ENCODE measurements at places on chromosomes 5 and 9.
A peak's percentile ranks its signal among the peaks of the same experiment; 100 is the strongest.

DNA sequence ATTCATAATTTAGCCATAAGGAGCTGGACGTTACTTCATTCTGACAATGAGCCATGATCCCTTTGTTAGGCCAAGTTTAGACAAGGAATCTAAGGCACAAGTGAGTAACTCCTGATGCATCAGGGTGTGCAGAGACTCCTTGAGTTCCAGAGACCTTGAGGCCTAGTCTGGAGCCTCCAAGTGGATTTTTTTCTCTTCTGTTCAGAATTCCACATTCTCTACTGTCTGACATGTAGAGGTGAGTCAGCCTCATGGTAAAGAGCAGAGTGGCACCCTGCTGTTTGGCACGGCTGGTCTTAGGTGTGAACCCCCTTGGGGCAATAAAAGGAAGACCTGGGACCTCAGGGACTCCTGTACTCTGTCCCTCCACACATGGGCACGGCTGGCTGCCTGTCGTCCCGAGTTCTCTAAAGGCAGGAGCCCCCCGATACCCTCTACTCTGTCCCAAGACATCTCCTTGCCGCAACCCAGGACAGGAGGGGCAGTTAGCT is 22.0 kb upstream of the TGFBI start:
- no peak for DNase-seq

GRCh38 chr5:69033690-69034089 is 60.1 kb upstream of the SLC30A5 start:
- no peak for DNase-seq

DNA sequence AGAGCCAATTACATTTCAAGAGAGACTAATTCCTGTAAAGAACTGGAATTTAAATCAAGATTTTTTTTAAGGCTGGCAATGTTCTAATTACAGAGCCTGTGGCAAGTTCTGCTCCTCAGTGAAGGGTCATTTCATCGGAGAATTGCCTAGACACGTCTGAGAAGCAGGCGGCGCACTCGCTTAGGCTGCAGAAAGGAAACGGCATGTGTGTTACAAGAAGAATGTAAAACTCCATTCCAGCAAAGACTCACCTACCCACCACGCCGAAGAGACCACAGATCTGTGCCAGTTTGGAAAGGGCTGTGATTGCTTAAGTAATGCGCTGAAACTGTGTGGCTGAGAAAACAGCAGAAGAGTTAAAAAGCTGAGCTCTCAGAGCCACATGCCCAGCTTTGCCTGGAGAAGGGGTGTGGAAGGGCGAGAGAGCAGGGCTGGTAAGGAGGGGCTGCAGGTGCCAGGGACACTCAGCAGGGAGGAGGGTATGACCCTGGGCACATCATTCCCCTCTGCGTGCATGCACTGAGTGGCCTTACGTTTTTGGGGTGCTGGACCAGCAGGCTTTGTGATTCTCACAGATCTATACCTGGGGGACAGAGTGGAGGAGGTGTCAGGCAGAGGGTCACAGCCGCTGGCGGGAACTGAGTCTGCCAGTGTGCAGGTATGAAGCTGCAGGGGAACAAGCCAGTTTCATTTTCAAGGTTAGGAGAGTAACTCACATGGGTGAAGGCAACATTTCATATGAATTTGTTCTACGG is 17.8 kb upstream of the SLC25A51 start:
- DNase-seq, result no peak

- DNase-seq, result peak; percentile 15
These were observed 122.9 kb downstream of the CAVIN4 start for GRCh38 chr9:100700689-100701318.

- DNase-seq, result no peak
These were observed 9.9 kb downstream of the RAD50 start for GRCh38 chr5:132566657-132567056.

- DNase-seq, result no peak
These were observed 269.5 kb downstream of the CD180 start for GRCh38 chr5:66927140-66927539.

DNA sequence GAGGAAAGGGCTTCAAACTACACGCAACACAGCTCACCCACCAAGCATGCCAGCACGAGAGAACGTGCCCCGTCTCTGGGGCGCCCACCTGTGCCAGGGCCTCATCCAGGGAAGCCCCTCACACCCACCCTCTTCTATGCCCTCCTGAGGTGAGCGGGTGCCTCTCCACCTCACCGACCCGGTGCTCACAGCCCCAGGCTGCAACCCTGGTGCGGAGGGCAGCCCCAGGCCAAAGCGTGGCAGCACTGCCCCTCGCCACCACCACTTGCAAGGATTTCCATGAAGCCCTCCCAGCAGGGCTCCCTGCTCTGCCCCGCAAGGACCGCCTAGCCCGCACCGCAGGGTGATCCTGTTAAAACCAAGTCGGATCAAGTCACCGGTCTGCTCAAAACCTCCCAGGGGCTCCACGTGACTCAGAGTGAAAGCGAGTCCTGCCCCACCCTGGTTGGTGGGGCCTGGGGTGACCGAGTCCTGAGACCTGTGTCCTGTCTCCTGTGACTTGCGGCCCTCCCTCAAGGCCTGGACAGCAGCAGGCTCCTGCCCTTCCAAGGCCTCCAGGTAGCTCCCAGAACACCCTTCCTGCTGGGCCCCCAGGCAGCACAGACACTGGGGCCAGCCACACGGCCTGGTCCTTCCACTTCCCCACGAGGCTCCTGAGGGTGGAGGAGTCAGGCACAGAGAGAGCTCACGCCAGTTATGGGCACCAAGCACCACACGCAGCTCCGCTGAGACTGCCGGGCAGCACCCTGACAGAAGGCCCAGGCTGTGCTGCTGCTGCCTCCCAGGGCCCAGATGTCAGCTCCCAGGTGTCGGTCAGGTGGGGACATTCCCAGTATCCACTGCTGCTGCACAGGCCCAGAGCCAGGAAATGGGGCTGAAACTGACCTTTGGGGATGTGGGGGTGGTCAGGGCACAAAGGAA is 12.7 kb downstream of the BRD3 start:
- no peak for DNase-seq

DNA sequence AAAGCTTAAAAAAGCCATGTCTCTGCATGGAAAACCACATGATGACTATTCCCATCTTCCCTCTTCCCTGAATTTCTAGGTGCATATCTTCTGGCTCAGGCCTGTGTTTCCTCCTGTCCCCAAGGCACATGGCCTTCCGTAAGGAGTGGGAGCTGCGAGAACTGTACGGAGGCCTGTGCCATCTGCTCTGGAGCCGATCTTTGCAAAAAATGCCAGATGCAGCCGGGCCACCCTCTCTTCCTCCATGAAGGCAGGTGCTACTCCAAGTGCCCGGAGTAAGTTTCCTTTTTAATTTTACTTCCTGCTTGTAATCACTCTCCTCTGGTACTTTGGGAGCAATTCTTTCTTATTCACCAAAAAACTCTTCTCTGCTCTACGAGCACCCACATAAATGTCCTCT is 83.6 kb downstream of the RFK start:
- DNase-seq, result no peak

DNA sequence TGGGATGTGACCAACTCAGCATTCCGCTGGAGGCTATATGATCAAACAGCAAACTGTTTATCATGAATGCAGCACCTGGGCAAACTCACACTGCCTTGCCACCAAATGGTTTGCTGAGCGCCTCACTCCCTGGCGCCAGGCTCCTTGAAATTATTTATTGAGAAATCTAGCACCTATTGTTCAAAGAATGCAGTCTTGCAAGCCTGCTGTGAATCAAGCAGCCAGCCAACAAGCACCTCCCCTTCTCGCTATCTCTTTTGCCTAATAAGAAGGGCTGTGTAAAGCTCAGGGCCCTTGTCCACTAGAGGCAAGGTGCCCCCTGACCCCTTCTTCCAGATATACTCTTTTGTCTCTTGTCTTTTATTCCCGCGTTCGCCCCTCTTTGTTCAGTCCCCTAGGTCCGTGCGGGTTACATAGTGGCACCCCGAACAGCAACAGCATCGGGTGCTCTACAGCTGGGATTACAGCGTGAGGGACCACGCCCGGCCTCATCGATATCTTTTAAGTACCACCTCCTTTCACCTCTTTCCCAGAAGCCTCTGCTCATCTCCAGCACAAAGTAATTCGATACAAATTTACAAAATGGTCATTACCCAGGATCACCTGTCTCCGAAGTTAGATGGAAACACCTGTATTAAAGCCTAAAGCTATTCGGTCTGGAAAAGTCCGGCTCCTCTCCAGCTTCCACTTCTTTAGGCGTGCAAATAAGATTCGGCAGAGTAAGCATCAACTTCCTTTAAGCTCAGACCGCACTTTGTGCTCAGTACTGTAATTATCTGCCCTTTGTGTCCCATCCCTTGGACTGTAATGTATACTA is 896 bp downstream of the RIGI start:
- DNase-seq, result no peak

GRCh38 chr9:106644661-106645060 is 218.3 kb upstream of the ZNF462 start:
- DNase-seq, result no peak

GRCh38 chr9:133443982-133444381 is 15.8 kb upstream of the CACFD1 start:
- DNase-seq, result no peak

- no peak for DNase-seq
These were observed 11.1 kb downstream of the UNC13B start for GRCh38 chr9:35172878-35173277.

- DNase-seq, result no peak
These were observed 167.0 kb downstream of the RGS3 start for GRCh38 chr9:113630386-113631136.

- no peak for DNase-seq
These were observed 48.8 kb upstream of the SNAPC3 start for GRCh38 chr9:15373881-15374280.

- no peak for DNase-seq
These were observed 39.3 kb downstream of the UBE2D2 start for GRCh38 chr5:139600336-139600949.

DNA sequence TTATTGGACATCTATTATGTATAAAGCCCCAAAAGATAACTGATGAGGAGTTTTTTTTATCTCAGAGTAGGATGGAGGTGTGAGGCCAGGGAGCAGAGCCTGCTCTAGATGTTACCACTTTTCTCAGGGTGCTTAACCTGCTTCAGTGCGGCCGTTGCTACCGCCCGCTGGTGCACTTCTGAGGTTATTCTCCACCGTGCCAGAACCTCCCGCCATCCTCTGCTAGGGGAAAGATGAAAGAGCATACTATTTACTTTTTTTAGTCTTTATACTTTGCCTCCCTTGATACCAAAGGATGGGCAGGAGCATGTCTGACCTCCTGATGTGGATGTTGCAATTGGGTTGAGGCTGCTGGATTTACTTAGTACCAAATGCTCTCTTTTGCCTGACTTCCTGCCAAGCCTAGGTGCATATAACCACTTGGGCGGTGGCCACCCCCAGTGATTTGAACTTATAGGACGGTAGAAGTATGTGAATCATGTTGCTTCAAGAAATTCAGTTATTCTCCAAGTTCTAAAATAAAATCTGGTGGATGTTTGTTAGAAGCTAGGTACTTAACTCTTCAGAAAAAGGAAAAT is 71.1 kb upstream of the HSPB3 start:
- no peak for DNase-seq

DNA sequence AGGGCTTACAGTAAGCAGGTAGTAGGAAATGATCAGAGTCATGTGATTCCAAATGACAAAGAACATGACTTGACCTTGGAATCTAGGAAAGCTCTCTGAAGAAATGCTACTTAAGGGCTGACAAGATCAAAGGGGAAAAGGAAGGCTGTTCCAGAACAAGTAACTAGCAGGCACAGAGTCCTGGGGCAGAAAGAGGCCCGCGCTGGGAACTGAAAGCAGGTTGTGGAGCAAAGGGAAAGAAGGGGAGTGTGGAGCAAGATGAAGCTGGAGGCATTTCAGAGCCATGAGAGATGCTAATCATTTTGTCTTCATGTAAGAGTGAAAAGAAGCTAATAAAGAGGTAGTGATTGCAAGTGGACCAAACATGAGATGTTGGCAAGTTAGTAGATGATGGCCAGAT is 397.5 kb downstream of the DTWD2 start:
- DNase-seq, result no peak

DNA sequence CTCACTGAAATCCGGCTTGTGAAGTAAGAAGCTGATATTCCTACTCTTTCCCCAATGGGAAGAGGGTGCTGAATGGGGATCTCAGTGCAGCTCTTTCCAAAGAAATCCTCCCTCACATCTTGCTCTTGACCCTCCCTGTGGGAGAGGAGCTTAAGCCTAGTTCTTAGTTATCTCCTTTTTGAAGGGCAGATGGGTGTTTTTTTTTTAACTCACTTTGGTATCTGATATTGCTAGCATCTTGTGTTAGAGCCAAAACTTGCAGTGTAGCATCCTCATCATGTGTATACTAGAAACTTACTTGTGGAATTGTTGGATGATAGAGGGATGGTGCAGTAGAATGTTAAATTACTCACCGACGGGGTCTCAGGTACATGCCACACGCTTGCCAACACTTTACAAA is 90.2 kb downstream of the F2RL2 start:
- no peak for DNase-seq

DNA sequence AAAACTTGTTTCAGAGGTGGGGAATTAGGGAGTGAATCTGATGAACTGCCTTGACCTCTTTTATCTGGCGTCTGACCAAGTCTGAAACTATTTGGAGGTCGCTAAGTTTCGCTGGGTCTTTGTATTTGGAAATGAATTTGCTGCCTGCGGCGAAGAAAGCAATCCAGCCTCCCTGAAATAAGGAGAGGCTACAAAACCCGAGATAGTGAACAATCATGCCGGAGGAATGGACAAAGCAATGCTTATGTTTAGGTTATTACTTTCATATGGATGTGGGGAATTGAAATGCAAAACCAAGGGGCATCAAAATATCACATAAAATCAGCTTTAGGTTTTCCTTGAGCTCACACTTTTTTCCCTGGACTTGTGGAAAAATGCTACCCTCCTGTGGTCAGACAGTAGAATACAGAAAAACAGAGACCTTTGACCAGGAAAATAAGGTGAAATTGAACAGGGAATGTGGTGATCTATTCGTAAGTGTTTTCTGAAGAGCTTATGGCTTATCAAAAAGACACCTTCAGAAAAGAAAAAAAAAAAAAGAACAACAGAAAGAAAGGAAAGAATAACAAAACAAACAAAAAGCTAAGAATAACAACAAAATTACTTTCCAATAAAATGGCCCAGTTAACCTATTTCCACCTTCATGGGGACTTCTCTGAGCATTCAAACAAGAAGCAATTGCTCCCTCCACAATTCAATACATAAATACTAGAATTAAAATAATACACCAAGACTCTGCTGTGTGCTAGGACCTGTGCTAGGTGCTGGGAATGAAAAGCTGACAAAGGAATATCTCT is 68.6 kb upstream of the DPYSL3 start:
- DNase-seq, result peak; percentile 5

GRCh38 chr9:31445960-31446359 is 938.5 kb upstream of the ACO1 start:
- DNase-seq, result peak; percentile 10

- no peak for DNase-seq
These were observed 17.0 kb downstream of the MRPL36 start for GRCh38 chr5:1782385-1783215.

GRCh38 chr5:8727396-8727795 is 818.5 kb downstream of the SEMA5A start:
- DNase-seq, result no peak

DNA sequence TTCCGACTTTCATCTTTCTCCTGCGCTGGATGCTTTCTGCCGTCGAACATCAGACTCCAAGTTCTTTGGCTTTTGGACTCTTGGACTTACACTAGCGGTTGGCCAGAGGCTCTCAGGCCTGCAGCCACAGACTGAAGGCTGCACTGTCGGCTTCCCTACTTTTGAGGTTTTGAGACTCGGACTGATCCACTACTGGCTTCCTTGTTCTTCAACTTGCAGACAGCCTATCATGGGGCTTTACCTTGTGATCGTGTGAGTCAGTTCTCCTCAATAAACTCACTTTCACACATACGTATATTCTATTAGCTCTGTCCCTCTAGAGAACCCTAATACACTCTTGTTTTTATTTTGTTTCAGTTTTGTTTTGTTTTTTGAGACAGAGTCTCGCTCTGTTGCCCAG is 10.3 kb downstream of the FKBP15 start:
- no peak for DNase-seq

- DNase-seq, result no peak
These were observed 108.9 kb upstream of the POU5F2 start for GRCh38 chr5:93850311-93850710.
